NCI-H526 treated with DMSO at 0.1 percent for 48 hours (cell line): ENCODE measurements at places on chromosomes 4 and X.

DNA sequence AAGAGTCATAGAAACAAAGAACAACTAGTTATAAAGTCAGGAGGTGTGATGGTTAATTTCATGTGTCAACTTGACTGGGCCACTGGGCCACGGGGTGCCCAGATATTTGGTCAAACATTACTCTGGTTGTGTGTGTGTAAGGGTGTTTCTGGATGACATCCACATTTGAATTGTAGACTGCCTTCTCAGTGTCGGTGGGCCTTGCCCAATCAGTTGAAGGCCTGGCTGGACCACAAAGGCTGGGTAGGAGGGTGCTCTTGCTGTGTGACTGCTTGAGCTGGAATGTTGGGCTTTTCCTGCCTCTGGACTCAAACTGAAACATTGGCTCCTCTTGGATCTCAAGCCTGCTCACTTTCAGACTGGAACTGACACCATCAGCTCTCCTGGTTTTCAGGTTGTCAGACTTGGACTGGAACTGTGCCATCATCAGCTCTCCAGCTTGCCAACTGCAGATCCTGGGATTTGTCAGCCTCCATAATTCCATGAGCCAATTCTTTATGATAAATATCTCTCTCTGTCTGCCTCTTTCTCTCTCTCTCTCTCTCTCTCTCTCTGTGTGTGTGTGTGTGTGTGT is 41.4 kb downstream of the CLDN34 start:
- DNase-seq: no peak

DNA sequence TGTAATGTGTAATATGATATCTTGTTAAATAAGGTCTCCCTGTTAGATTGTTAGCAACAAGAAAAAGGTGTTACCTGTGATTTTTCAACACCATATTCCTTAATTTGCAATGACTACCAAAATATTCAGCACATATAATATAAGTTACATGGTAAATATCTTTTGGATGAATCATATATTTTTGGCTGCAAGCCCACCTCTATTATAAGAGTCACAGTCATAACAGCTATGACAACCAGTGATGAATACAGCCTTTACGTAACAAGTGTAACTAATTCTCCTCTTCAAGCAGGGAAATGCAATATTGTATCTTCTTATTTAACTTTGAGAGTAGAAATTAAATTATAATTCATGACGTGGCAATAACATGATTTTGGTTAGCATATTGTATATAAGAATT is 187.0 kb downstream of the NLGN4X start:
- DNase-seq: no peak

DNA sequence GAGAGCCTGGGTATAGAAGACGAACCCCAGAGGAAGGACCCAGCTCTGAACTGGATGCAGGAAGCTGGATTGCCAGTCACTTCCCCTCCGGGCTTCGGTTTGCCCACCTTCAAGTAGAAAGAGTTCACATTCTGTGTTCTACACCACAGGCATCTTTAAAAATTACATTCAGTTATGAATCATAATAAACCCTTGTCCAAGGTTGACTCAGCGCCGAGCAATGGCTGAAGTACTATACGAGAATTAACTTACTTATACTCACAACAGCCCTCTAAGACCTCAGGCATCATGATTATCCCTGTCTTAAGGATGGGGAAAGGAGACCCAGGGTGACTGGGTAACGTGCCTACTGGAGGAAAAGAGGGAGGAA is 72.5 kb downstream of the EVC2 start:
- no peak for DNase-seq

GRCh38 chr4:2135083-2135482 is 76.0 kb downstream of the NAT8L start:
- no peak for DNase-seq

DNA sequence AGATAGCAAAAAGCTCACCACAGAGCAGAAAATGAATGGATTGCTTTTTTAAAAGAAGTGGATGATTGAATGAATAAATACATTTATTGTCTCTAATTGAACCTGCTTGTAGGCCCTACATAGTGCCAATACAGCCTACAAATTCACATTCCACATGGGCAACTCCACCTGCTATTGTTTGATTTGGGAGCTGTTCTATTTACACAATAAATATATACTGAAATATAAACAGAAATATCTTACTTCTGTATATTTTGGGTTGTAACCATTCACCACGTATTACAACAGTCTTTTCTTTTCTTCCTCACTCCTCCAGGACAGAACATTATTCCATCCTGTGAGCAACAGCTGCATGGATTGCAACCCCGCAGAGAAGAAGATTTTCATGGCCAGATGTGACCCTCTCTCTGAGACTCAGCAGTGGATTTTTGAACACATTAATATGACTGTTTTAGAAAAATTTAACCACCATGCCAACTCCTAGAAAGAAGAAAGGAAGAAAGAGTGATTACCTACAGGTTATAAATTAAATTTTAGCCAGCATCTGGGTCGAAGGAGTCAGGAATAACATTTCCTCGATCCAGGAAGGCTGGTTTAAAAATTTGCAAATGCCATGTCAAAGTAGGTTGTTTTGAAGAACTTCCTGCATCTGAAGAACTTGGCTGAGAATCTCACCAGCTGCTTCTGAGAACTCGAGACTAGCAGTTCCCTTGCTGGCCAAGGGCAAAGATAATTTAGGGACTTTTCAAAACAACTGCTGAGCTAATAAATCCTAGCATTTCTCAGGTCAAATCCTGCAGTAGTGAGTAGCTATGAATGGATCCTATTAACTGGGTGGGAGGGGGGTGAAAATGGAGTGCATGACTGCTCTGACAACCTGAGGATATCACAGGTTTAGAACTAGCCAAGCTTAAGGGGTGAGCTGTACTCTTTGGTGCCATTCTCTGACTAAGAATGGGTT is 128.7 kb upstream of the GALNT7 start:
- DNase-seq: no peak

DNA sequence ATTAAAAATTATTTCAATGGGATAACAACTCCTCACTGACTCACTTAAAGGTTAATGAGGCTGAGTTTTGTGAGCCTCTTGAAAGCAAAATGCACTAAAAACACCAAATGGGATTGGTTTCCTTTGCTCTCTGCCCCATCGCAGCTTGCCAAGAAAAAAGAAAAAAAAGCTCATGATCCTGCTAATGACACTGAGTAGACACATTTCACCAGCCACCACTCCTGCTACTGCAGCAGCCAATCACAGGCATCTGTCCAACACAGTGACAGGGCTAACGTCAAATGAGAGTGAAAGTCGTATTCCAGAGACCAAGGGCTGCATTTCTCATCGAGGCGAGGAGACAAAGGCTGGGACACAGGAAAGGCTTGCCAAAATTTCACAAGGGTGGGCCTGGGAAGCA is 5.2 kb downstream of the APBB2 start:
- DNase-seq: no peak

DNA sequence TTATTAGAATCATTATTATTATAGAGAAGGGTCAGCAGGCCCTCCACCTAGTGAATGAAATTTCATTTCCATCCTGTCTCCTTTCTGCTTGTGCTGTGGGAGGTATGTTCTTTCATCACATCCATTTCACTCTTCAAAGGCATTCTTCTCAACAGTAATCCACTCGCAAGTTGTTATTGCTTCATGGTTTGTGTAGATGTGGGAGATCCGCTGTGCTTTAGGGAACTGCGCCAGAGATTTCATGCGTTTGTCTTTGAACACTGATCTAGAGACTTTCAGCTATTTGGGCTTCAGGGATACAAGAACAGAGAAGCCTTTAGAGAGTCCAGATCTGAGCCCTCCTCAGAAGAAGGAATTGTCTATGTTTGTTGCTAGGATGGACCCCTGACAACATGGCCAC is 53.5 kb upstream of the PUDP start:
- no peak for DNase-seq

DNA sequence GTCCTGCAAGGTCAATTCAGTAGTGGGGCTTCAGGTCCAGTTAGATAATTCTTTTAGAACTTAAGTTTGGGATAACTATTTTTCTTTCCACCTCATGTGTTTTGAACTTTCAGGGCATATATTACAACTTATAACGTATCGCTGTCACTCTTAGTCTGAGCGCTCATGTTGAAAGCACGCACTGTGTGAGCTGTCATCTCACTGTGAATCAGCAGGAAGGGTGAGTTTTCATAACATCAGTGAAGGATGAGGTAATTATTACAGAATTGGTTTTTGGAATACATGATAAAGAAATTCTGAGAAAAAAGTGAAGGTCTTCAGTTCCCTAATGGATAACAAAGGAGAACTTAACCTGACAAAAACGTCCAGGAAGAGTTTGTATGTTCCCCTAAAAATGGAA is 45.1 kb upstream of the SLC4A4 start:
- no peak for DNase-seq

DNA sequence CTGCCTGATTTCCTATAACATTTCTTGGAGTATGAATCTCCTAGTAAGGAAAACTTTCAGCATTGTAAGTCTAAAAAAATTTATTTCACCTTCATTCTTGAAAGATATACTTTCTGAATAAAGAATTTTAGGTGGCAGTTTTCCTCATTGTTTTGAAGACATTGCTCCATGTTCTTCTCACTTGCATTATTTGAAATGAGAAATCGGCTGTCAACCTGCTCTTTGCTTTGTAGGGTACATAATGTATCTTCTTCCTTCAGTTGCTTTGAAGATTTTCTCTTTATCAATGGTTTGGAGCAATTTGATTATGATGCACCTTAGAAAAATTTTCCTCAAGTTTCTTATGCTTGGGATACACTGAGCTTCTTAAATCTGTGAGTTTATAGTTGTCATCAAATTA is 120.3 kb downstream of the EVC2 start:
- DNase-seq: no peak

DNA sequence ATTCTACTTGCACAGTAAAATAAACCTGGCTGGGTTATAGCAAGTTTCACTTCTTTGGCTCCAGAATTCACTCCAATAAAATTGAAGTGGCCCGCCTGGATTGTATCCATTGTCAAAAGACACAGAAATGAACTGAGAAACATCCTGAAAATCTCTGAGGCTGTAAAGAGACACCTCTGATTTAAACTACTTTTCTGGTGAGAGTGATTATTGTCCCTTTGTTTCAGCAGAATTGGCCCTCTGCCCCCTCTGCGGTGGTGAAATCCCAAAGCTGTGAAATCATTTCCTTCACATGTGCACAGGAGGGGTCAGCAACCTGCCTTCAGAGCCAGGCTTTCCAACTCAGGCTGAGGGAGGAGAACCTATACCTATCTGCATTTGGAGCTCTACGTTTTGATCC is 23.0 kb downstream of the GAB3 start:
- no peak for DNase-seq

DNA sequence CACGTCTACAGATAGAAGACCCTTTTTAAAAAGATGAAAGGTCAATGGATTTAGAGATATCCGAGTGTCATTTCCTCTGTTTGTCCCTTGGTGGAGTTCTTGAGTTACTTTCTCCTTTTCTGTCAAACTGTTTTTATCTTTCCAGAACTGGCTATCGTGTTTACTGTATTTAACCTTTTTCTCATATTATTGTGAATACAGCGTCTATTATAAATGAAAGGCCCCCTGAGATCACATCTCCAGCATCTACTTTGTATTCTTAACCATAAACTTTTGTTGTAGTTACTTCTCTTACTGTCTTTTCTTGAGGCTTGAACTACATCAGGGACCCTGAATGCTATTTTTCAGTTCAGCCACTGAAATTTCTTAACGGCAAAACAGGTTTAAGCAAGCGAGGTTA is 4.0 kb upstream of the PCDH7 start:
- no peak for DNase-seq

- no peak for DNase-seq
Observed at GRCh38 chrX:63250253-63250868, 100.8 kb downstream of the SPIN4 start.

DNA sequence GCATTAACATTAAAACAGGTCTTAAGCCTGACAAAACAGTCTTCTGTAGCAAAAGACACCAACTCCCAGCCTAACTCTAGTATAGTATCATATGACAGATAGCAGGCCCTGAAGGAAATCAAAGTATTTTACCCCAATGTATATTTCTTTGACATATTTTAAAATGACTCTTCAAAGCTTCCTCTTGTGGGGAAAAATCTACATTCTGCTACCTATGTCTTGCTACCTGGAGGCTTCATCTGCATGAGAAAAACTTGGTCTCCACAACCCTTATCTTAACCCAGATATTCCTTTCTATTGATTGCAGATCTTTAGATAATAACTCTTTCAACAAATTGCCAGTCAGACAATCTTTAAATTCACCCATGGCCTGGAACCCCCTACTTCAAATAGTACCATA is 1620.4 kb downstream of the PCDH7 start:
- no peak for DNase-seq

DNA sequence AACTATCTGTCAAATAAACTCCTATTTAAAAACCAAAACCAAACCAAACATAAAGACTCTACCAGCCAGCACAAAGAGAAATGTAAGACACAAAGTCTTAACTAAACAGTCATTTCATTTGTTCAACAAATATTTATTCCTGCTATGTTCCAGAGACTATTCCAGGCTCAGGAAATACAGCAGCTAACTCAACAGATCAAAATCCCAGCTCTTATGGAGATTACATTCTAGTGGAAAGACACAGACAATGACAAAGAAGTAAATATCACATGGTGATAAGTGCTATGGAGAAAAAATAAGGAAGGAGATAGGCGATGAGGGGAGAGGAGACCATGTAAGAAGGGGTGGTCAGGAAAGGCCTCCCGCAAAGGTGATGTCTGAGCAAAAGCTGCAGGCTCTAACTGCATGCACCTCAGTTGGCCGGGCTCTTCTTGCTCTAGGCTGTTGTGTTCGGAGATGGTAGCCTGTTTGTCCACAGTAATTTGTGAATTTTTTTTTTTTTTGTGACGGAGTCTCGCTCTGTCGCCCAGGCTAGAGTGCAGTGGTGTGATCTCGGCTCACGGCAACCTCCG is 15.1 kb downstream of the PPEF1 start:
- DNase-seq: no peak

- no peak for DNase-seq
Observed at GRCh38 chrX:96774116-96774515, 89.5 kb downstream of the DIAPH2 start.

- no peak for DNase-seq
Observed at GRCh38 chr4:100359441-100359840, 158.4 kb downstream of the EMCN start.

DNA sequence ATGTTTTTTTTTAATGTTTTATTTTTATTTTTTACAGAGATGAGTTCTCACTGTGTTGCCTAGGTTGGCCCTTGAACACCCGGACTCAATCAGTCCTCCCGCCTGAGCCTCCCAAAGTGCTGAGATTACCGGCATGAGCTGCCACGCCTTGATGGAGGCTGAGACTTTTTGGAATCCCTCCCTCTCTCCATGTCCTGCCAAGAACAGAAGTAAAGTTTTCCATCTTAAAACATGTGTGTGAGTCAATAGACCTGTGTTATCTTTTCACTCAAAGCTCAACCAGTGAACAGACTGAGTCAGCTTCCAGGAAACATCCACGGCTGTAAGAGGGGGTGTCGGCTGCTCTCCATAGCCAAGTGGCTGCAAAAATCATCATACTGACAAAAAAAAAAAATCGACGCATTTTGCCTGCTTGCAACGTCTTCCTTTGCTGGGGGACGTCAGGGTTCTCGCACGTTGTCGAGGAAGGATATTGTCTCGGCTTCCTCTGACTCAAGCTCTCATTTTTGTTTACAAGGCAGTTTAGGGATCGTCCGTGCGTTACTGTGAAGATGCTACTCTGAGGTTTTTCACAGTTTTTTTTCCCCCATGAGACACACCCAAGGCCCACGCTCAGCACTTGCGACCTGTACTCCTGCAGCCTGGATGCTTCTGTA is 10.0 kb upstream of the ASMTL start:
- no peak for DNase-seq

GRCh38 chr4:171235521-171235920 is 577.7 kb upstream of the GALNTL6 start:
- no peak for DNase-seq
